ENCODE measurements at places on chromosomes 7 and 10. TPM values are rescaled to one million over a fixed set of nuclear protein-coding genes. Genes with fewer than 3 reads are reported as not detected.

DNA sequence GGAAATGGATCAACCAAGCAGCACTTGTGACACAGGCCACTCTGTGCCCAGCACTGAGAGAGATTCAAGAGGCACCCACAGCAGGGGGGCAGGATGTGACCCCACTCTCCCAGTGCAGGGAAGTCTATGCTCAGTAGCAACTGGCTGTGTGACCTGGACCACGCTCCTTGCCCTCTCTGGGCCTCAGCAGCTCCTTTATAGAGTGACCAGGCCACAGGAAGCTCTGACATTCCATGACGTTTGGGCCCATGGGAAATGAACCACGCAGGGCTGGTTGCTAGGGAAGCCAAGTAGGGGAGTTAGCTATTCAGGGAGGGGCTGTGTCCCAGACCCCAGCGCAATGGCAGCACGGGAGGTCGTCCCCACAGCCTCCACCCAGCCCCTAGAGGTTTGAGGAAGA lies 232.6 kb downstream of the USP6NL start:
- DNase-seq: no peak

DNA sequence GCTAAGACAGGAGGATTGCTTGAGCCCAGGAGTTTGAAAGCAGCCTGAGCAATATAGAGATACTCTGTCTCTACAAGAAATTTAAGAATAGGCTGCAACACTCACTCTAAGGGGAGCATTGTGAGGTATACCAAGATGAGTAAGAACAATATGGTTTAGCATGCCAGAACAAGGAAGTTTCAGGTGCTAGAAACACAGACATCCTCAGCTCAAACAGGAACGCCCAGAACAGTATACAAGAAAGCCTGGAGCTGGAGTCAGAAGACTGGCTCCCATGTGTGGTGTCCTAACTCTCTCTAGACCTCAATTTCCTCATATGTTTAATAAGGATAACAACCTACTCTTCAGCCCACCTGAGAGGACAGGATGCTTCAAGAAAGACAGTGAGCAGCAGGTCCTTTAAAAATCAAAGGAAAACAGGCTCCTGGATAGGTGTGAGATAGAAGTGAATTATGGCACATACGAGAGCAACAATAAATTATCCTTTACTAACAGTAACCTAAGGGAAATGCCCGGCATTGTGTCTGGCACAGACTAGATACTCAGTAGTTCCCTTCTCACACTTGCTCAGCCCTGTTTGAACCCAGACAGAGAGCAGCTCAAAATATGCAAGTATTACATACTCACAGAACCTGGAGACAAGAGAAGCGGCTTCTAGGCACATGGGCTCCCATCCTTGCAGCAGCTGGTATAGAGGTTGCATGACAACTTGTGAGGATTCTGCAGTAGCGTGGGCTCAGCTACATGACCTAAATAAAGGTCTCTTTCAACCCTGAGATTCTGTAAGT lies 45.4 kb downstream of the KAT6B start:
- no peak for DNase-seq

DNA sequence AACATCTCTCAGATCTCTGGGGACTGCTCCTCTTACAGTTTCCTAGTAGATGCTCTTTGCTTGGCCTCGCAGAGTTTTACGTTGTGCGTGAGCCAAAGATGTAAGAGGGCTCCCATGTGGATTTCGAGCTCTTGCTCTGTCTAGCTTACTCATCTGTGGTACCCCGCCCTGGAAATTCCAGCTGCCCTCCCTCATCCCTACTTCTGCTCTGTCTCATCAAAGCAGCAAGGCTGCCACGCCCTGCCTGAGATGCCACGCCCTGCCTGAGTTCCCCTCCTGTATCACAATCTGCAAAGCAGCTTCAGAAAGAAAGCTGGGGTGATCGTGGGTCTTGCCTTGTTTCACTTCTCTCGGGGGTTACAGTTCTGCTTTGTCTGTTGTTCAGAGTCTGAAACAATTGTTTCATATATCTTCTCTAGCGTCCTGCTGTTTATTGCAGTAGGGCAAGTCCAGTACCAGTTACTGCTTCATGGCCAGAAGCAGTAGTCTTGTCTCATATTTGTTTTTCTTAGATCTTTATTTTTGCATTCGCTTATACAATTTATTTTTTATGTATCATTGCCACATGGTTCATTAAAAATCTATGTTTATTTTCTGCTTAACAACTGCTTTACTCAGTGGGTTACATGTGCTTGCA lies 36.1 kb upstream of the CCNY start:
- no peak for DNase-seq

DNA sequence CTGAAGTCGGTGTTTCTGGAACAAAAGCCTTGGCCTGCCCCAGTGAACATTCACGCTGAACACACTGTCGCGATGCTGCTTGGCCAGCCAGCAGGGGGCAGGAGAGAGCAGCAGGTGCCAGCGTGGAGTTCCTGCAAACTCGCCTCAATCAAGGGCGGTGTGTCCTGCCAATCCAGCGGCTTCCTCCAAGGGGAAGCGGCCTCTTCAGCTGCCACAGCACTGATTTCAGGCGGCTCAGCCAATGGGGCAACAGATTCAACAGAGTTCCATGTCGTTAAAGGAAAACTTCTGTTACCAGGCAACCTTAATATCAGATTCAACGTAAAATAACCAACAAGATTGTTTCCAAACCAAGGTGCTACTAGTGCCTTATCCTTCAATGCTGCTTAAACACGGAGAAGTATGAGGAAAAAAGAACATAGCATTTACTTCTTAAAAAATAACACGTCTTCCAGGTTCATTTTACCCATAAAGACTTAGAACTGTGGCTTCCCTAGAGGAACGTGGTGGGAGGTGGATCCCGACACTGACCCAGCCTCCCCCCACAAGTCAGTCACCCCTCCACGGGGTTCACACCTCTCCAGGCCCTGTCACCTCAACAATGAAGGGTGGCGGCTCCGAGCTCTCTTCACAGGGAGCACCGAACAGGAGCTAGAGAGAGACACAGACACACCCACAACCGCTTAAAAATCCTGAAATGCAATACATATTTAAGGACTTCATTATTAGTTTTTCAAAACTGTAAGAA lies 178.2 kb downstream of the DIP2C start:
- peak; percentile 65 for DNase-seq

GRCh38 chr10:116044801-116045248 lies 228.2 kb downstream of the GFRA1 start:
- DNase-seq: no peak

DNA sequence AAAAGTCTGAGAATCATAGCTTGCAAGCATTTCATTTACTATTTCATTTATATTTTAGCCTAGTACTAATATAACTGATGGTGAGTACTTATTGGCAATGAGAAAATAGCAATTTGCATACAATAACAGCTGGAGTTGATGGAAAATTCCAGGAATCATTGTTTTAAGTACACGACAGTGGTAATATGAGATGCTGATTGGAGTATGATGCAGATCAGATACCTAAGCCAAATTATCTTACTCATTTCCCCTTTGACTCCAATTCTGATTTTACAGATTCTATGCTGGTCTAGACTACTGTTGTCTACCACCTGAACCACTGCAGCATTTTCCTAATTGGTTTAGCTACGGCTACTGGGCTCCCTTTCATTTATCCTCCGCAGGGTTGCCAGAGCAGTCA lies 36.7 kb downstream of the GNG11 start:
- DNase-seq: no peak

GRCh38 chr10:86795353-86795752 lies 38.9 kb downstream of the BMPR1A start:
- no peak for DNase-seq

- no peak for DNase-seq
Observed at GRCh38 chr7:64863969-64864368, 39.1 kb upstream of the ZNF273 start.

DNA sequence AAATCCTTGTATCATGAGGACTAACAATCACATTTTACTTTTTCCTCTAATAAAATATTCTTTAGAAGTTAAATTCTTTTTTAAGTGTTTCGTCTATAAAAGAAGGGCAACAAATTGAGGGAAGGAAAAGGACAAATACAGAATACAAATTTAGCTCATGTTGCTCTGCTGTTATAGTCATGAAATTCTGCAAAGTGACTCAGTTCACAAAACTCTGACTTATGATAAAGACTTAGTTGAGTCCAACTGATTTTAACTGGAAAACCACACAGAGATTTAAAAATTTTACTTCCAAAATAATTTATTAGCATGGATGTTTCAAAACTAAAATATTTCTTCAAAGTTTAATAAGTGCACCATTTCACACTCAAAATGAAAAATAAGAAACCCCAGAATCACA lies 75.0 kb upstream of the GPR22 start:
- no peak for DNase-seq

GRCh38 chr10:6232846-6233724 lies 30.4 kb downstream of the PFKFB3 start:
- no peak for DNase-seq

GRCh38 chr10:119896061-119896655 lies 3.6 kb downstream of the SEC23IP start:
- DNase-seq: no peak

GRCh38 chr7:46759711-46760480 lies 822.0 kb downstream of the TNS3 start:
- DNase-seq: no peak

DNA sequence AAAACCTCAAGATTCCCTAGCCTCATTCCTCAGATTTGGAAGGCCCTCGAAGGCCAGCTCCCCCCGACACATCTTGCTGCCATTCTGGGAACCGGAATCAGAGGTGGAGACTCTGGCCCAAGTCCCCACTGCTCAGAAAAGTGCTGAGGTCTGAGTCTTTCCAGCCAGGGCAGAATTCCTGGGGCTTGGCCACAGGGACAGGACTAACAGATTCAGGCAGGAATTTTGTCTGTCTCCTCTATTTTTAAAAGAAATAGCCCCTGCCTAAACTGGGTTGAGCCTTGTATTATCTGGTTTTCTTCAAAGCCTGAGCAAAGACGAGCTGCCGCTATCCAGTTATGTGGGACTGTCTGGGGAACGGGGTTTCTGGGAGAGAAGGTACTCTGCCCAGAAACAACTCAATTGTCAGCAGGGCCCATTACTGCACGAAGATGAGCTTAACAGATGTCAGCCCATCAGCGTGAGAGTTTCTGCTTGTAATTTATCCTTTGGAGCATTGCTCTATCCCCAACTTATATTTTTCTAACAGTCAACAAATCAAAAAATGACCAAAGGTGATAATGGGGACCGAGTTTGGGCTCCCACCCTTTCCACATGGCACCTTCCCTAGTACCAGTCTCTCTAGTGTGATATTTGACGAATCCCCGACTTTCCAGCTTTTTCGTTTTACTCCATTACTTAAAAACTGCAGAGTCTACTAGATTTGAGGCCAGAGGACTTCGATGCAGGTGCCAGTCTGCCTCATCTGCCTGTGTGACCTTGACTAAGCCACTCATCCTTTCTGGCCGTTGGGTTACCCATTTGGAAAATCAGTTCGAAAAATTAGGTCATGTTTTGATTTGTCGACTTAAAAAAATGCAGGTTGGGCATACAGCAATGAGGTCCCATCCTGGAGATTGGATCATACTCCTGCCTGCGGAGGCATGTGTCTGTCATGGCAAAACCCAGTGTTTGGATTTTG lies 110.9 kb downstream of the WDR11 start:
- DNase-seq: no peak

- DNase-seq: no peak
Observed at GRCh38 chr7:19377611-19378344, 232.6 kb upstream of the FERD3L start.

- peak; percentile 72 for DNase-seq
Observed at GRCh38 chr7:137920637-137921399, 74.0 kb upstream of the DGKI start.

DNA sequence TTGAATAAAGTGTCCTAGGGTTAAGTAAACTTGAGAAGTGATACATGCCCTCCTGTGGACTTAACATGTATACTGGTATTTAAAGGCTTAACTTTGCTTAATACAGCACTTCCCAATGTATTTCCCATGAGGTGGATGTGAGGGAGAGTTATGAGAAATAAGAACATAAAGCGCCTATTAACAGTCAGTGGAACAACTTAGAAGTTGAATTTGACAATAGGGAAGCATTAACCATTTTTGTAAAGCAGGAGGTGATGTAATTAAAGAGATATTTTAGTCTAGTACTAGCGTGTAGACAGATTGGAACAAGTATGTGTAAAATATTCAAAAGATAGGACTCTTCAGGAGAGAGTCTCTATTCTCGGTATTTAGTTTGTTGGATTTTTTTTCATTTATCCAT lies 322.4 kb downstream of the GPR158 start:
- no peak for DNase-seq

GRCh38 chr7:99252166-99252895 lies 20.3 kb upstream of the MYH16 start:
- DNase-seq: no peak

DNA sequence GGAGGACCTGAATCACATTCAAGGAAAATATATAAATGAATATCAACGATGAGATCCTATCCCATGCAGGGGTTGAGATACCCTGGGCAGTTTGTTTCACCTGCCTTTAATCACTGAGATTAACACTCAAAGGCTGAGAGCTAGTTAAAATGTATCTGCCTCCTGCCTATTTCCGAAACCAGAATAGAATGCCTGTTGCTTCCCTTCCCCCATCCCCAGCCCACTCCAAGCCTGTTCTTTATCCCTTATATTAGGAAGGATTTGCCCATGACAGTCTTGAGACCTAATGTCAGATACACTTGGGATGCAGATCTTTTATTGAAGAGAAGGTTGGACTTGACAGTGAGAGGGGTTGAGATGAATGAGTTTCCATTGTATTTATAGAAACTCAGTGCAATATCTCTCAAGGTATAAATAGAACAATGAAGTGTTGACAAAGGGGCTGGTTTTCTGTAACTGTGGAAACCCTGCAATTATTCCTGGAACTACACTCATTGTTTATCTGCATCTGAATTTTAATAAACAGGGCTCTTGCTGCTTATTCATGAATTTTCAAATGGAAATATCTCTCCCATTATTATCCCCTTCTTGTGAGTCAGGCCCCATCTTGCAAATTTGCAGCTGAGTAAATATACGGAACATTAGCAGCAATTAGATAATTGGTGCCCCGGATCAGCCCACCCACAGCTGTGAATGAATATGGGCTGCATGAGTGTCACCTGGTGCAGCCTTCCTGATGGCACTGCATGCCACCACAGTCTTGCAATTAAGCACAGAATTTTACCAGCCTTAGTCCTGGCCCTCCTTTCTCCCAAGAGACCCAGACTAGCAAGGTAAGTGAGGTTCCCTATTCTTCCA lies 66.7 kb downstream of the SORCS3 start:
- no peak for DNase-seq

GRCh38 chr10:106898446-106898845 lies 266.1 kb downstream of the SORCS1 start:
- no peak for DNase-seq

- DNase-seq: no peak
Observed at GRCh38 chr10:62887642-62888041, 71.5 kb upstream of the EGR2 start.

- no peak for DNase-seq
Observed at GRCh38 chr7:133513608-133514007, 260.7 kb downstream of the EXOC4 start.

PNLIPRP2 gene
- polyA plus RNA-seq: not detected

PSD gene
- 1.4 TPM for polyA plus RNA-seq

IPMK gene
- polyA plus RNA-seq: 2.1 TPM

ACHE gene
- polyA plus RNA-seq: not detected

CPA4 gene
- not detected for polyA plus RNA-seq

FZD8 gene
- not detected for polyA plus RNA-seq

BAIAP2L1 gene
- polyA plus RNA-seq: 0.12 TPM

PODXL gene
- polyA plus RNA-seq: 0.34 TPM

PPP1R3A gene
- polyA plus RNA-seq: not detected

MMP21 gene
- not detected for polyA plus RNA-seq

PITX3 gene
- polyA plus RNA-seq: not detected

NPY4R2 gene
- not detected for polyA plus RNA-seq

Measured in CD4-positive, CD25-positive, alpha-beta regulatory T cell (primary cell).